Activated CD4-positive, alpha-beta T cell treated with anti-CD3 and anti-CD28 coated beads, Interleukin-2, amount 50 U/mL, for 1 hour (primary cell): ENCODE measurements at places on chromosomes 2 and 18.

DNA sequence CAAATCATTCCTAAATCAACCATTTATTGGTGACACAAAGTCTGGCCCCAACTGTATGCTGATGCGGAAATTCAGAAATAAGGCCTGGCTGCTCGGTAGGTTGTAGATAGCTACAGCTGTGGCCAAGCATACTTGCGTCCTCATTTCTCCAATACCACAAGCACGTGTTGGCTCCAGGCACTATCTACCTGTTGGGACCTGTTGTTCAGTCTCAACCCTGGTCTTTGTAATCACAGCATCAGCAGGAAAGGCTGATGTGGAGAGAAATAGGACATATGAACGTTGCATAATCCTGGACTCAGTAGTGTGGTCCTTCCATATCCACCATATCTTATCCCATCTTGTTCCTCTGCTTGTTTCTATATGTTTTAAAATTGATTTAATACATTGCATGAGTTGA, 212.6 kb downstream of the PMAIP1 start:
- no peak for DNase-seq

GRCh38 chr2:173290518-173290917, 64.2 kb upstream of the CDCA7 start:
- DNase-seq, result no peak

GRCh38 chr2:65292461-65293011, 64.9 kb downstream of the ACTR2 start:
- no peak for DNase-seq

- DNase-seq, result no peak
Observed at GRCh38 chr2:215937190-215937589, 76.2 kb downstream of the MREG start.

- no peak for DNase-seq
Observed at GRCh38 chr2:20578895-20579825, 71.7 kb downstream of the HS1BP3 start.

DNA sequence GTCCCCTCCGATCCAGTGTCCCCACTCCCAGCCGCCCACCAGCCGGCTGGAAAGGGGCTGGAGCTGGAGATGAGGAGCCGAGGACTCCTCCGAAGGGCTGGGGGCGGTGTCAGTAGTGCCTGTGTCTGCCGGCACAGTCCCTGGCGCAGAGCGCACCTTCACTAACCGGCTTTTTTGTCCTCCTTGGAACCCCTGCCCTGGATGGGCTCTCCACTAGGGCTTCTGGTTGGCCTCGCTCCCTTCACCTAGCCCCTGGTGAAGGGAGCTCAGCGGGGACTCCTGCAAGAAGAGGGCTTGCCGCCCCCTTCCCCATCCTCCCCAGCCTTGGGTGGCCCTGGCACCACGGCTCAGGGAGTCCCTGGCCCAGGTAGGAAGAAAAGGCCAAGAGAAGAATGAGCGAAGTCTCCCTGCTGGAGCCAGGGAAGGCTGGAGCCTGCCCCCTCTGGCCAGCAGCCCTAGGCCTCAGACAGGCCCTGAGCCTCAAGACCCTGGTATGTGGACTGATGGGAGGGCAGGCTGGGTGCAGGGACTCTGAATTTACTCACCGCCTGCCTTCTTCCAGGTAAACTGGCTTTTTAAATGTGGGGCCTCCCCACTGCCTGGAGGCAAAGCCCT, 570 bp upstream of the ECEL1 start:
- no peak for DNase-seq

DNA sequence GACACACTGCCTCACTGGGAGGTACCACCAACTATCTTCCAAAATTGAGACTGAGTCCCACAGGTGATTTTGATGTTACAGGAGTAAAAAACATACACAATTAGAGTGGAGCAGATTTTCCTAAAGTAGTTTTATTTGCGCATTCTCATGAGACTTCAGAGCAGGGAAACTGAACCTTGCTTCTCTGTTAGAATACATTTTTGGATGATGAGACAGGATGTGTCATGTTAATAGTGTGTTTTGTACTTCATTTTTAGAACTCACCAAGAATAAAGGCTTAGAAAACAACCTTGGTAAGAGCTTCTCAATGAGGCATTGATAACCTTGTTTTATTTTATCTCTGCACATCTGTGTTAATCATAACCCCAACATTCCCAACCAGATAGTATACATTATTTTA, 310.2 kb upstream of the GALNT5 start:
- no peak for DNase-seq

GRCh38 chr2:863732-864450, 86.8 kb upstream of the SNTG2 start:
- no peak for DNase-seq

DNA sequence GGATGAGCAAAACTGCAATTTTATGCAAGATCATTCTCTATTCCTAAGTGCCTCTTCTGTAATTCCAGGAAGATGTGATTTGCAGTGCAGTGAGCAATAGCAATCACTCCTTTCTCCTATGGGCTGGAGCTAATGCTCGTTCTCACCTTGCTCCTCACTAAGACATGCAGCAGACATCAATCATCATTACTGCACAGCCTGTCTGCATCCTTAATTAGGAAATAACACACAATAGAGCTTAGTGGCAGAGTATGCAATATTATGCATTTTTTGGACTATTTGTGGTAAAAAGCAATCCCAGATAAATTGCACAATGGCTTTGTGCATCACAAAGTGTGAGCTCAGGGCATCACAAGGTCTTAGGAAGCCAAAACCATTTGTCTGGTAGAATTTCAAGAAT, 32.6 kb upstream of the RAPH1 start:
- DNase-seq, result no peak

- no peak for DNase-seq
Observed at GRCh38 chr2:287911-288757, at the start of gene ALKAL2. Gene ALKAL2, minus strand, starts transcription at chr2:288091. Its CDS starts 256 bp downstream, at chr2:287835.

DNA sequence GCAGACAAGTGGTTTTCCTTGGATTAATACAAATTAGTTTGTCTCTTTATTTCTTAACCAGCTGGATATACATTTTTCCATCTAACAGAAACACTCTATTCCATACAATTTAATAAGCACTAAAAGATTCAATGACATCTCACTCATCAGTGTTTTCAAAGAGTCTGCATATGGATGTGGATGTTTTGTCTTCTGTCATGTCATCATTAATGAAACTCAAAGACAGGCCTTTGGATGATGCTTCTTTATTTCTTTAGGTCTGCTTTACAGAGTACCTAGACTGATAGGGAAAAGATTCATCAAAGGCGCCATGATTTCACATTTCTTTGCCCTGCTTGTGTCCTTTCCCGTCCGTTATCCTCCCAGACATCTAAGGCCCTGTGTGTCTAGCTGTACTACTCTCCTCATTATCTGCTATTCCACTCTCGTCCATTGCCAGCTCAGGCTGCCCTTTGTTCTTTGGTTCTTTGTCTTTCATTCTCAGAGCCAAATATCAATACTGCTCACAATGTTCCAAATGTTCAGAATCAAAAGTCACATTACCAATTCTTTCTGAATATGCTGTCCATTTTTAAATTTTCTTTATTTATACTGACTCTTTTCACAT, 232.3 kb upstream of the CHAC2 start:
- DNase-seq, result no peak
